ENCODE measurements at places on chromosomes 6 and 20.

DNA sequence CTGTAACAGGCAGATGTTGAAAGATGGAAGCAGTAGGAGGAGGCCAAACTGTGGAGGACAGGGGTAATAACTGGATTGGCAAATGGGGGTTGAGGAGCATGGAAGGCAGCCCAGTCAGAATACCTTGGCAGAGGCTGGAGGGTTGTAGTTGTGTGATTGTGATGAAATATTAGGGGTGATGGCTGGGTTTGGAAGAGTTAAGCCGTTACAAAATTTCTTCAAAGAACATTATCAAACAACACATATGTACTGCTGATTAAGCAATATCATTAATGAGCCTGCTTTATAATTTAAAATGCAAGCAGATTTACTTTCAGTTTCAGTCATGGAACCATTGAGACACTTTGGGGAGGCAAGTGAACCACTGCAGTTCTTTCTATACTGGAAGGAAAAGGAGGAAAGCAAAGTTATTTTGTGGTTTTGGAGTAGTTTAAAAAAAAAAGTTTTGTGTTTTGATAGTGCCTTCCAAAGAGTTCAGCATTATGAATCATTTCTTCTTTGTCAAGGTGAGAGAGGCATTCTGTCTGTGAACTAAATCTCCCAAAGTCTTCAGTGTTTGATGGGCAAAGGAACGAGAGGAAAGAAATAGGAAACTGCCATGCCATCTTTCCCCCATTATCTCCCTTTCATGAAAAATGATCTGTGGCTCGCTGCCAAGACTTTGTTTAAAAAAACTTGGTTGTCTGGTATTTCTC is 20.7 kb downstream of the FOXO3 start:
- peak; percentile 78 for DNase-seq

DNA sequence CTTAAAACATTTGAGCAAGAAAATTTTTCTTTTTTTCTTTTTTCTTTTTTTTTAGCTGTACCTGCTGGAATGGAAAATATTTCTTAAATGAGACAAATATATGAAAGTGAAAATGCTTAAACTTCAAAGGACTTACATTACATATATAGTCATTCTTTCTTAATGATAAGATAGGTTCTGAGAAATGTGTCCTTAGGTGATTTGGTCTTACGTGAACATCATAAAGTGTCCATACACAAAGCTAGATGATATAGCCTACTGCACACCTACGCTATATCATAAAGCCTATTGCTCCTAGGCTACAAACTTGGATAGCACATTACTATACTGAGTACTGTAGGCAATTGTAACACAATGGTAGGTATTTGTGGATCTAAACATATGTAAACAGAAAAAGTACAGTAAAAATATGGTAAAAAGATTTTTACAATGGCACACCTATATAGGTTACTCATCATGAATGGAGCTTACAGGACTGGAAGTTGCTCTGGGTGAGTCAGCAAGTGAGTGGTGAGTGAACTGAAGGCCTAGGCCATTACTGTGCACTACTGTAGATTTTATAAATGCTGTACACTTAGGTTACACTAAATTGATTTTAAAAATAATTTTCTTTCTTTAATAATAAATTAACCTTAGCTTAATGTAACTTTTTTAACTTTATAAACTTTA is 54.6 kb downstream of the RPP21 start:
- no peak for DNase-seq

DNA sequence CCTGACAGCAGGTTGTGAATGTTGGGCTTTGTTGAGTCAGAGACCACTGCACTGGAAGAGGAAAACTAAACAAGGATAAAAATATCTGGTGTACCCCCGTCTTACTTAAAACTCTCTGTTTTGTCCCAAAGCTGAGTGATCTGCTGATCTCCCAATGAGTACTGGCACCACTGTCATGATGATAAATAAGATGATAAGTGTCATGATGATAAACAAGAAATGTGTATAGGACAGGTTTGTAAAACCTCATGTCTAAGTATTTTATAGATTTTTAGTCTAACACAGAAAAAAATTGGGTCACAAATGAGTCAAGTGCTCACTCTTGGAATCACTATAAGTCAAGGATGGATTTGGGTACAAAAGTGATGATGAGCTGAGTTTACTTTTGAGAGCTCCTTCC is 8.5 kb upstream of the SIM1 start:
- DNase-seq: no peak

GRCh38 chr20:33301192-33301930 is 18.3 kb downstream of the BPIFB1 start:
- DNase-seq: no peak

DNA sequence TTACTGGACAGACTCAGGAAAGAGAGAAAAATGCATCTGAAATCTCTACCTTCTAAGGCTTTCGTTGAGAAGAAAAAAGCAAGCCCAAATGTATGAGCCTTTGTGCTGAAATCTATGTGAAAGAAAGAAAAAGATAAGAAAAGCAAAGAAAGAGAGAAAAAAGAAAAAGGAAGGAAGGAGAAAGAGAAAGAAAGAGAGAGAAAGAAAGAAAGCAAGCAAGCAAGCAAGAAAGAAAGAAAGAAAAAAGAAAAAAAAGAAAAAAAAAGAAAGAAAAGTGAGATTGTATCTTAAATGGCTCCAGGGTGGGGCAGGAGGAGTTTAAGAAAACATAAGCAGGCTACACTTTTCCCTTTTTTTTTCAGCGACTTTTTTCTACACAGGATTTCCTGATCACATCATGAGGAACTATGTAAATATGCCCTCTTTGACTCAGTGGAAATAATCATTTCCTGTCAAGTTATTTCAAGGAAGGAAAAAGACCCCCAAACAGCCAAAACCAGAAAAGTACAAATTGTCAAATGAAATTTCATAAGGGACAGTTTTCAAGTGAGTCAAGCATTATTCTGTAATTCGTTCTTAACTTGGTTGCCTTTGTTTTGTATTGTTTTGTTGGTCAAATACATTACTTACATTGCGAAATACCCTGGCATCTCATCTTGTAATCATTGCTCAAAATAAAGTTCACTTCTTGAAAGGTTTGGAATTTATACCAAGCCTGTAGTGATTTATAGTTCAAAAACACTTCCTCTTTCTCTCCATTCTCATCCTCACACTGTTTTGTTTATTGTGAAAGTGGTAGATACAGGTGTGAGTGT is 79.5 kb upstream of the RNF217 start:
- peak; percentile 47 for DNase-seq

DNA sequence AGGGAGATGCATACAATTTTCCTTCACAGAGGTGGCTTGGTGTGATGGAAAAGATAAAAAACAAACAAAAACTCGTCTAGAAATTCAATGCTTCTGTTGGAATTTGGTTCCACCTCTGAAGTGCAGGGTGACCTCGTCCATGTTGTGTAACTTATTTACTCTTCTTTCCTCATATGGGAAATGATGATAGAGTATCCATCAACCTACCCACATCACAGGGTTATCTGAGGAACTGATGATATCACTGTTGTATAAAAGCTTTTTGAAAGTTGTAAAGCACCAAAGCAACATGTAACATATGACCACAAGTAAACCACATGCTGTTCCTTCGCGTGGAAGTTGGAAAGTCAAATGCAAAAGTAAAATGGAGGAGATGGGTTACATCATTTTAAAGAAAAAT is 212.0 kb upstream of the SGK1 start:
- peak; percentile 8 for DNase-seq

DNA sequence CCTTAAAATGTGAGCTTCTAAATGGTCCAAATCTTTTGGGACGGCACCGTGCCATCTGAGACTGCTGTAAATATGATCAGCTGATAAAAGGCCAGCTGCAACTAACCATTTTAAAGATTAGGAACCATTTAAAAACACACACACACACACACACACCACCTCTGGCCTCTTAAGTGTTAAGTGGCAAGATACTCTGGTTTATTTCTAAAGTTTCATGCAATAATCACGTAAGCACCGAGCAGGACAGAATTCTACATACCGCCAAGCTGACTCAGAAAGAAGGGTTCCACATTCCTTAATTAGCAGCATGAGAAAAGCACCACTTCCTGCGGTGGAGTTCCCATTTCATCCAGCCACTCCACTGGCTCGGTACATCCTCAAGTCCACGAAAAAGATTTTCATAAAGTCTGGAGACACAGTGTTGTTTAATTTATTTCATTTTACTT is 17.8 kb upstream of the ZNF217 start:
- peak; percentile 93 for DNase-seq

DNA sequence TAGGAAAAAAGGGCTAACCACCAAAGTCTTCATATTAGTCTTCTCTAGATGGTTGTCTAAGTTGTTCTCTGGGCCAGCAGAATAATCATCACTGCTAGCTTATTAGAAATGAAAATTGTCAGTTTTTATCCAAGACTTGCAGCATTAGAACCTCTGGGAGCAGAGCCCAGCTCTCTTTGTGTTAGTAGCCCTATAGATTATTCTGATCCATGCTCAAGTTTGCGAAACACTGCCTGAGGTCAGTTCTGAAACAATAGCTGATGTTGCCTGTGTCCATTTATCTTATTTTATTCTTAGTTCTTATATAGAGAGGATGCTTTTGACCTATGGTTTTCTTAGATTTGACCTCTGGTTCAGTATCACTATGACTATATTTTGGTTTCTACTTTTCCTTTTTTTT is 66.9 kb downstream of the BCKDHB start:
- DNase-seq: no peak

- DNase-seq: no peak
These were observed 68.0 kb downstream of the CD164 start for GRCh38 chr6:109314313-109314712.

GRCh38 chr6:74253261-74253660 is 557.3 kb downstream of the CD109 start:
- DNase-seq: no peak

GRCh38 chr20:50883856-50884255 is 47.4 kb downstream of the ADNP start:
- DNase-seq: no peak
